ENCODE measurements at places on chromosomes 12 and 14.

DNA sequence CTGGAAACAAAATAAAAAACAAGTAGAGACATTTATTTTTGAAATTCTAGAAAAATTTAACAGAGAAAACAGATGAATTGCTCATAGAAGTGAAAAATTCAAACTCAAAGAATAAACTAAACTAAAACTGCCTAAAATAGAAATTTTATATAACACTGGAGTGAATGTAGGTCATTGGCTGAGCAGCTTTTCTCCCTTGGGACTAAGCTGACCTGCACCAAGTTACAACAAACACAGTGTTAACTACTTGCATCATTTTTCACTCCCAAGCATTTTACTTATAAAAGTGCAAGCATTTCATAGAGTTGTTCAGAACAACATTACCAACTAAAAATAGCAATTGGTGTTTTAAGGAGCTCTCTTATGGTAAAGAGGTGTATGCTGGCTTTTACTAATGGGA, 298.1 kb downstream of the MED13L start:
- no peak for DNase-seq

DNA sequence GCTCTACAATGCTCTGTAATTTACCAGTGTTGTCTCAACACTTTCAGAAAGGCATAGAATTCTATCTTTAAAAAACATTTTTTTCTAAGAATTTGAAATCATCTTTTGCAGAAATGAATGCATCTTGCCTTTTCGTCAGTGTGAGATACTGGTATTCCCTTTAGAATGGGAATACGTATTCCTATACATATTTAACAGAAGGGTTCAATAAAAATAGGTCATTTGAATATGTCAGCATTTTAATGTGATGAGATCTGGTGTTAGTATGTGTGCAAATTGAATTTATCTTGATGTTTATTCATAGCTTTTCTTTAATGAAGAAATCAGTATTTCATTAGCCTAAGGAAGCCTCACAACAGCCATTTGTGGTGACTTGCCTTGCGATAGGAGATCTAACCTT, 44.2 kb downstream of the WDR20 start:
- no peak for DNase-seq

DNA sequence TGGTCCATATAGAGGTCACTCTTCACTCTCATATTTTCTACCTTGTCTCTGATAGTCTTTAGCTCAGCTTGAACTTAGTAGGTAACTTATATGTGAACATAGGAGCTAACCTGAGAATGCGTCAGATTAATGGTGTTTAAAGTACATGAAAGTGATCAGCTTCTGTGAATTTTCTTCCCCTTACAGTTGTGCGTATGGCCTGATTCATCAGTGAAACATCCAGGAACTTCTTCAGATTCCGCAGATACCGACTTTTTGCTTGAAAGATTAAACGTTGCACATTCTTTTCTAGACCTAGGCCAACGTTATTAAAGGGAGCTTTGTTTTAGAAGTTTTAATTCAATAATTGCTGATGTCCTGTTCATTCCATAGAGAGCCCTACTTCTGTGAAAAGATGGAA, 1945.1 kb upstream of the SEL1L start:
- no peak for DNase-seq

- no peak for DNase-seq
Observed at GRCh38 chr14:103140316-103141109, 17.3 kb downstream of the TNFAIP2 start.

- DNase-seq: no peak
Observed at GRCh38 chr14:92404018-92404417, 81.1 kb downstream of the SLC24A4 start.

GRCh38 chr12:115898670-115899069, 378.8 kb downstream of the MED13L start:
- no peak for DNase-seq

- no peak for DNase-seq
Observed at GRCh38 chr12:40473962-40474361, 218.3 kb upstream of the CNTN1 start.

- no peak for DNase-seq
Observed at GRCh38 chr14:65926504-65926903, 514.0 kb downstream of the FUT8 start.

GRCh38 chr12:56565510-56566101, 44.0 kb downstream of the RBMS2 start:
- DNase-seq: peak; percentile 69

- no peak for DNase-seq
Observed at GRCh38 chr14:76073717-76074116, 78.0 kb upstream of the GPATCH2L start.

GRCh38 chr12:6863586-6864321, 3.6 kb upstream of the TPI1 start:
- DNase-seq: no peak

GRCh38 chr12:72323881-72324280, 51.7 kb downstream of the TRHDE start:
- DNase-seq: no peak

GRCh38 chr14:104689881-104690711, 678 bp downstream of the INF2 start:
- DNase-seq: no peak

GRCh38 chr14:34692348-34692747, 22.0 kb downstream of the CFL2 start:
- no peak for DNase-seq

DNA sequence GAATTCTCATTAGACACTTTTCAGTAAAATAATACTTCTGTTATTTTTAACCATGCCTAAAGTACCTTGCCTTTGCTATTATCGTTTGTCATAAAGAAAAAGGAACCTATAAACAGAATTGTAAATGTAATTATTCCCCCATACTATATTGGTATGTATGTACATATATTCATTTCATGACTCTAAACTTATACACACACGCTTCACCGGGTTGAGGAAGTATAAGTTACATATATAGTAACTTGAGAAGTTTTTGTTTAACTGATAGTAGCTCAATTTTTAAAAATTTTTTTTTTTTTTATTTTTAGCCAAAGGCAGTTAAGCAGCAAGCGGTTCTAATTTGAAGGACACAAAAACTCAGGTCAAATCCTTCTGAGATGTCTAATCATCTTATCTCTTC, 107.6 kb downstream of the PLEKHG7 start:
- no peak for DNase-seq

DNA sequence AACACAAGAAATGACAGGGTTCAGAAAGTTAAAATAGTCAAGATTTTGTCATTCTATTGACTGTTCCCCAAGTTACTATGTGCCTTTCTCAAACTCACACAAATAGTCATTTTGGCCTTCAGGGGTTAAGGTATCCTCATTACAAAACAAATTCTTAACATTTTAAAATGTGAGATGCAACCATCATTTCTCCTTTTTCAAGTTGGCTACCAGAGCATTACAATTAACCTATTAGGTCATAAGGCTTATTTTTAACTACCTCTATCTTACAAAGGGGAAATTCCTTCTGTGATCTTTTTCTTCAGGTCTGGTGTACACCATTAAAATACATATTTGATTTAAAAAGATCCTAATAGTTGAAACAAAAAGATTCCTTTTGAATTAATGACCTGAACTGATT, 61.2 kb downstream of the SLC38A1 start:
- no peak for DNase-seq

DNA sequence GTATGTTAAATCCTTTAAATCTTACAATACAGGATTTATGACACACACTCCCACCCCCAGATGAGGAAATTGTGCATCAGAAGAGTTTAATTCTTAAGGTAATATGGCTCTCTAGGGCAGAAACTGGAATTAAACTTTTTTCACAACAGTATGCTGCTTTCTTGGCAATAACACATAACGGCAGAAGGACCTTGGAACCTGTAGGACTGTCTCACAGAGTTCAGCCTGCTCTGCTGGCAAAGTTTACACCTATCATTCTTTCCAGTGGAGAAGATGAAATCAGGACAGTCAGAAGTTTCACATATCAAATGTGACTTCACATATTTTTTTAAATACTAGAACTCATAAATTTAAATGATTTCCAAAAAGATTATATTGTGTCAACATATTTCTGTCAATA, 30.6 kb upstream of the MYF6 start:
- no peak for DNase-seq

DNA sequence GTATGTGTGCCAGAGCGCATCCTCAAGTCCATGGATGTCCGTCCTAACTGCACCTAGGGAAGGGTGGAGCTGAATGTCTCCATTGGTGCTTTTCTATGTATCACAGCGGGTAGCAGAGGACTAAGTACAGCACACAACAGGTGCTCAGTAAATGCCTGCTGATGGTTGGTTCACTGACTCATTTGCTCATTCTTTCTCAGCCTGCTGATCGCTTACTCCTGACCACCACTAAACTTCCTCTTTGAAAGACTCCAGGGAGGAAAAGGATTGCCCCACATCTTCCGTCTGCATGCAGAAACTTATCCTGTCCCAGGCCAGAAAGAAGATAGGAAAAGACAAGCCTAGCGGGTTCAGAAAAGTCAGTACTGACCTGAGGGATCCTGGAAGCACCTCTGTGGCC, 66.3 kb downstream of the B4GALNT3 start:
- no peak for DNase-seq

GRCh38 chr14:31096255-31096654, 70.1 kb upstream of the STRN3 start:
- no peak for DNase-seq

- no peak for DNase-seq
Observed at GRCh38 chr12:101498252-101498651, 23.1 kb downstream of the SPIC start.

- DNase-seq: no peak
Observed at GRCh38 chr12:55641595-55641994, 4.9 kb downstream of the OR10P1 start.

GRCh38 chr14:20878695-20879094, 12.5 kb upstream of the RNASE3 start:
- DNase-seq: no peak

DNA sequence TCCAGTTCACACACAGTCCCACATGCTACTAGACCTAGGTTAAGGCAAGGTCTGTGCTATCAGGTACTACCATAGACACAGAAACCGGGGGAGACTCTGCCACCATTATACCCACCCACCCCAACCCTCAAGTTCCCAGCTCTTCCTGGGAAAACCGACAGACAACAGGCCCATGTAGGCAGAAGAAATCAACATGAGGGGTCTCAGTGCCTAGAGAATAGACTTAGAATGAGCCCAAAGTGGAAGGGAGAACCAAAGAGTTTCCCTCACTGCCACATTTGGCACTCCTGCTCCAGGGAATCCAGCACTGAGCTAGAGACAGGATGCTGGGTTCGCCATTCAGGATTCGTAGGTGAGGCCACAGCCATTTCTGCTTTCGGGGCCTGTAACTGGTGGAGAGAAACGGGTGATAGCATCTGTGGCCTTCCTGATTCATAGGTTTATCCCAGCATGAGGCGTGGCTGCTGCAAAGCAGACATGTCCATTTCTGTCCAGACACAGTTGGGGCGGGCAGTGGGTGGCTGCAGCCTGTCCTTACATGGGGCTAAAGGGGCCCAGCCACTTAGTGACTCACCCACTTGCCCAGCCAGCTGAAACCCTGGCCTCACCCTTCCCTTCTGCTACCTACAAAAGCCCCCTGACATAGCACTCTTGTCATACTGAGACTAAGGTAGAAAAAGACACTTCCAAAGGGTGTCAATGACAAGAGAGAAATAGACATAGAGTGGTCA, 69.4 kb downstream of the IRF2BPL start:
- no peak for DNase-seq

- DNase-seq: no peak
Observed at GRCh38 chr14:80356413-80356812, 145.1 kb upstream of the DIO2 start.

- no peak for DNase-seq
Observed at GRCh38 chr12:89230376-89231315, 121.7 kb downstream of the DUSP6 start.

GRCh38 chr12:97324471-97324870, 138.1 kb upstream of the RMST start:
- DNase-seq: no peak

GRCh38 chr12:65510007-65510406, 231.5 kb downstream of the MSRB3 start:
- no peak for DNase-seq

DNA sequence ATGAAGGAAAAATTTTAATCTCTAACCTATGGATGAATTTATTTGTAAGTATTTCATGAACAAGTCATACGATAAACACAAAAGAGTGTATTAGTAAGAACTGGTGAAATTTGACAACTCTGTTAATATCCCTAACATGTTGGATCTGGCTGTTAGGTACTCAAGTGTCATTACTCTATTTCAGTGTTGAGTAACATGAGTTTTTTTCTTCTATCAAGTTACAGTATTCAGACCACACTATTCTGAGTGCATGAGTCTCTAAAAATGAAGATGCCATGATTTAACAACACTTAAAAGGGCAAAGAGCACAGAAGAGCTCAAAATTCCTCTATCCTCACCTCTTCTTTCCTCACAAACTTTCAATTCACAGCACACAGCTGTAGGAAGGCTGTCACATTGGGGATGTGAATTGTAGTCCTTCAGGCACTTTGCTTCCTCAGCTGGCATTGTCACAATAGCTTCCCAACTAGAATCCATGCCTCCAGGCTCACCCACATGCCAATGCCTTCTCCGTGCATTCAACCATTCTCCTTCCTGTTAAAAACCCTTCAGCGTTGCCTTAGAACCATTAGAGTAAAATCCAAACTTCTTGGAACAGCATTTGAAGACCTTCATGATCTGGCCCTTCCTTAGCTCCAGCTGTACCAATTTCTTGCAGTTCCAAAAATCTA, 73.7 kb upstream of the DBX2 start:
- no peak for DNase-seq

GRCh38 chr12:2273288-2273687, 220.5 kb downstream of the CACNA1C start:
- no peak for DNase-seq

DNA sequence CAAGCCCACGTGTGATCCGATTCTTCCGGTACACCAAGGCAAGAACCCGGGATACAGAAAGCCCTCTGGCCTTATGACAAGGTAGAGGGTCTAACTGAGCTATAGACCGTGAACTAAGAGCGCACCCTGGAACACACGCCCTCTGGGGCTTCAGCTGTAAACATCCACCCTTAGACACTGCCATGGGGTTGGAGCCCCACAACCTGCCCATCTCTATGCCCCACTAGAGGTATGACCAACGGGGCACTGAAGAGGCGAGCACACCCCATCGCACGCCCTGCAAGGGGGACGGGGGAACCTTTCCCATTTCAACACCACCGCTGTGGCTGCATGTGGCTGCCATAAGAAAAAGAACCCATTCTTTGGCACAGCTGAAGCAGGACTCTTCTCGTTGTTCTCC, 1206.0 kb upstream of the TMEM132C start:
- no peak for DNase-seq

- no peak for DNase-seq
Observed at GRCh38 chr12:90621927-90622326, 333.0 kb downstream of the CCER1 start.

- no peak for DNase-seq
Observed at GRCh38 chr12:9111525-9111924, 4.2 kb downstream of the A2M start.

DNA sequence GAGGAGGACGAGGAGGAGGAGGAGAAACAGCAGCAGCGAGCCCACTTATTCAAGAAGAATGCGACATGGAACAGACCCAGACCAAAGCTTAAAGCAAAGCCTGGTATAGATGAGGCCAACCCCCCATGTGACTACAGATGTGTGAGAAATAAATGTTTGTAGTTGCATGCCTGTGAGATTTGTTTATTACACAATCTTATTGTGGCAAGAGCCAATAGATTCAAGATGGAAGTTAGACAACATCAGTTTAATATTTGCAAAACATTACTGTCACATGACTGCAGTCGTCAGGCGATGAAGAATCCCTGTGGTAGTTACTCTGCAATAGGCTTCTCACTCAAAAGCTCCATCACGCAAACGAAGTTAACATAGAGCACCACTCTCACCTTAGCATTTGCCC, 17.2 kb upstream of the SLC35F4 start:
- DNase-seq: no peak

GRCh38 chr14:72771561-72771960, 122.3 kb downstream of the DPF3 start:
- no peak for DNase-seq

GRCh38 chr12:115213538-115214016, 529.6 kb upstream of the TBX3 start:
- no peak for DNase-seq

Measured in mucosa of gallbladder (tissue), 1 donor.